Substantia nigra (tissue), 51 donors: ENCODE measurements at places on chromosomes 5 and 9.

DNA sequence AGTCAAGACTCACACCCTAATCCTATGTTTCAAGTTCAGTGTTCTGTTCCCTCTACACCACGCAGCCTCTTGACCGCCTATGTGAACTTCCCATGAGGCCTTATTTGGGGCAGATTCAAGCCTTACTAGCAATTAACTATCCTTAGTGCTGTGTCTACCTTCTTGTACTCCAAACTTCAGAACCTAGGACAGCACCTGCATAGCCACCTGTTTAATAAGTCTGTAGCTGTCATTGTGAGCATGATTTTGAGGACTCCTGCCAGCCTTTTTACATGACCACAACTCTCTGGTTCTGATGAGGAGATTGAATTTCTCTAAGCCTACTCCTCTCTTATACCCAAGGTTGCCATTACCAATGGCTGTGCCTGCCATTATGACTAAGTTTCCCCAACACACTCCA lies 50.8 kb upstream of the PCSK1 start:
- no peak for DNase-seq

DNA sequence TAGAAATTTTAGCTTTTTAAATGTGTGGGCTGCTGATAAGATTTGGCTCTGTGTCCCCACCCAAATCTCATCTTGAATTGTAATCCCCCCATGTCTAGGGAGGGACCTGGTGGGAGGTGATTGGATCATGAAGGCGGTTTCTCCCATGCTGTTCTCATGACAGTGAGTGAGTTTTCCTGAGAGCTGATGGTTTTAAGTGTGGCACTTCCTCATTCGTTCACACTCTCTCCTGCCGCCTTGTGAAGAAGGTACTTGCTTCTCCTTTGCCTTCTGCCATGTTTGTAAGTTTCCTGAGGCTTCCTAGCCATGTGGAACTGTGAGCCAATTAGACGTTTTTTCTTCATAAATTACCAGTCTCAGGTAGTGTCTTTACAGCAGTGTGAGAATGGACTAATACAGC lies 127.8 kb upstream of the MVB12B start:
- no peak for DNase-seq

- DNase-seq = no peak
Observed at GRCh38 chr9:86352440-86353077, 1.7 kb downstream of the TUT7 start.

GRCh38 chr9:89083626-89084025 lies 92.4 kb downstream of the S1PR3 start:
- DNase-seq = no peak

DNA sequence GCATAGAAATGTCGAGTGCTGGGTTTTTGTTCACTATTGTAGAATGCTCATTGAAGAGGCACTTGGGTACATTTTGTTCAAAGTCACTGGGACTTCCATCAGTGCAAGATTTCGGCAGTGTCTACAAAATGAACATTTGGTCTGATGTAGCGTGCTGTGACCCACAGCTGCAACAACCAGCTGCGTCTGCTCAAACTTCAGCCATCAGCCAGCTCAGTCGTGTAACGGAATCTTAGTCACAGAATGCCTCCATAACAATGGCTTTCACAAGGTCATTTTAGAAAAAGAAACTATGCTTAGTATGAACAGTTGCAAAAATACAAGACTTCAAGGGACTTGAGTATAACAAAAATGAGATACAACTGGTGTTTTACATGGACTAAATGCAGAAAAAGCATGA lies 828.1 kb upstream of the GRAMD2B start:
- peak; percentile 26 for DNase-seq

DNA sequence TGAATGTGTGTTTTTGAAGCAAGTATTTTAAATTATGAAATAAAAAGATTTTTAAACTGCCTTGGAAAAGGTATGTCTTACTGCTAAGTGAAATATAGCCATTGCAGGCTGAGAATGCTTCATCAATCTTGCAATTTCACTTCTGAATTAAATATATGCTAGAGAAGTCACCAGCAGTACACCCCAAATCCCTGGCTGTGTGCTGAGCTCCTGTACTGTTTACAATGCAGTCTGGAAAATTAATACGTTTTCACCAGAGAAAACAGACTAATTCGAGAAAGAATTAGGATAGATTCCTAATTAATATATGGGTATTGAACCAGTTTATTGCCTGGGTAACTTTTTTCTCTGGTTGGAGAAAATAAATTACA lies 3.2 kb downstream of the PRDM6 start:
- DNase-seq = no peak

- DNase-seq = no peak
Observed at GRCh38 chr5:88756953-88757352, 126.0 kb downstream of the MEF2C start.

GRCh38 chr9:29439961-29440360 lies 1866.7 kb upstream of the C9orf72 start:
- no peak for DNase-seq

GRCh38 chr5:1385395-1386273 lies 40.7 kb upstream of the CLPTM1L start:
- peak; percentile 56 for DNase-seq

- DNase-seq = no peak
Observed at GRCh38 chr5:107557051-107557658, 113.6 kb downstream of the EFNA5 start.

DNA sequence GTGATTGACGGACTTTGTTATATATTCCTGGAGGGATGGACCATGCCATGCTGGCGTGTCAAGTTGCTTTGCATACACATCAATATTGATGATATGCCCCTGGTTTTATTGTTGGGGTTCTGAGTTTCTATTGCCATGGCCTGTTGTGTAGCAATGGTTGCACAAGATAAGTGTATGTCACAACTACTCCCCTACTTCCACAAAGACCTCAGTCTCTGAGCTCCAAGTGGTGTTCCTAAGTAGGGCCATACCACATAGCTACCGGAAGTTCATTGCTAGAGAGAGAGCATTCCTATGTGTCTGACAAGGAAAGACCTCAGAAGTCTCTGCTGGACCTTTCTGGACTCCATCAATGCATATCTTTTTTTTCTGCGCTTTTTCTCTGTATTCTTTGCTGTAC lies 19.8 kb downstream of the TXNDC8 start:
- no peak for DNase-seq

GRCh38 chr5:94849324-94849723 lies 230.9 kb downstream of the SLF1 start:
- no peak for DNase-seq
